RPMI8226 (cell line): ENCODE measurements at places on chromosomes 16 and 17.

DNA sequence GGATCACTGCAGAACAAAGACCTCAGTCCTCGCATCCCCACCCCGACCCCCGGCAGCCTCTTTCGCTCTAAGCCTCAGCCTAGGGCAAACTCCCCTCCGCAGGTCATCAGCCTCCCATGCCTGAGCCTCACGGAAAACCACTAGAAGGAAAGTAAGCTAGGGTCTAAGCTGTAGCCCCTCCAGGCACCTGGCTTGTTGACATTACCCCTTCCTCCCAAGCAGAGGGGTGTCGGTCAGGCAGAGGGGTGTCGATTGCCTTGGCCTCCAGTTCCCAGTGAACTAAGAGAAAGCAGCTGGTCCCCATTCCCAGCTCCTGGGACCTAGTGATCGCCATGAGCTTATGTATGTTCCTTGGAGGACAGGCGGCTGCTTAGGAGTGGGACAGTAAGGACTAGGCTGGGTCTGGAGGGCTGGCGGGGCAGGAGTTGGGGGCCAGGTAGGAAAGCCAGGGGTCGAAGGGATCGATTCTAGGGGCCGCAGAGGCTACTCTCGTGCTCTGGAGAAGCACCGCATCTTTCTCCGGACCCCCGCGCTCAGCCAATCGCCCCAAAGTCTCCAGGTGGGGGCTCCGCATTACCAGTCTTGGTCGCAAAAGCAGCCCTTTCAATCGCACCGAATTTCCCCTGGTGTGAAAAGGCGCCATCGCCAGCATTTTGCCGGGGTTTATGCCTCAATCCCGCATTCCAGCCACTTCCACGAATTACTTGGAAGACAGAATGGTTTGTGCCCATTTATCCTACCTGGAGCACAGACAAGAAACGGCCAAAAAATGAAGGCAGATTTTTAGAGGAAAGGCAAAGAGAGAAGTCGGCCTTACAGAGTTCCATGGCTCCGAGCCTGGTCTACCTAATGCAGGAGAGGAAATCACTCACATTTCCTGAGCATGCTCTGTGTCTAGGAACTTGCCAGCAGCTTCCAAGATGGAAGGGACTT is 21.3 kb upstream of the HOXB13 start:
- DNase-seq = no peak

DNA sequence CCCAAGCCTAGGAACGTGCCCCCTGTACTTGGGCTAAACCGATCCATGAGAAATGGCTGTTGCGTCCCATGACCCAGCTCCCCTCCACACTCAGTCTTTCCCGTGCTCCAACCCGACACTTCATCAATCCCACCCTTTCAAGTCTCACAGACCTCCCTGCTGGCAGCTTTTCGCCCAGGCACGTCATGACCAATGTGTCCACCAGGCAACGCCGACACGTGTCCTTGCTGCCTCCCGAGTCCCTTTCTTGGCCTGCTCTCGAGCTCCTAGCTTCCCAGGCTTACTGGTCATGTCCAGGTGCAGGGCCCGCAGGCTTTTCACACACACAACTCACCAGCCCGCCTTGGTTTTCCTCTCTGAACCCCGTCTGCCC is 12.2 kb downstream of the MNT start:
- no peak for DNase-seq

GRCh38 chr17:65219124-65219523 is 82.0 kb downstream of the RGS9 start:
- DNase-seq = no peak

- peak; percentile 26 for DNase-seq
Observed at GRCh38 chr17:72121164-72122009, 567 bp downstream of the SOX9 start.

DNA sequence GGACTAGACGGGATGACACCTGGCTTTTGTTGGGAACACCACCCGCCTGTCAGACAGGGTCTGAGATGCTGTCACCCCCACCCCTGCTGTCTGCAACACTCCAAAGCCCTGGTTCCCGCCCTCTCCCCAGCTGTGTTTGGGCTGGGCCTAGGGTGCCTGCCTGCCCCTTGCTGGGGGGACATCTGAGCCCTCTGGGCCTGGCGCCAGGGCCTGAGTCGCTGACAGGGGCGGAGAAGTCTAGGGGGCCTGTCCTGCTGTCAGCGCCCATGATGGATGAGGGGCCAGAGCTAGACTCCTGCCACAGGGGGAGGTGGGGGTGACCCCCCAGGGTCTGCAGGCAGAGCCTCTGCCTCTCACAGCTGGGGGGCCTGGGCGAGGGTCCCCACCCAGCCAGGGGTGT is 7.6 kb upstream of the PKMYT1 start:
- DNase-seq = no peak

GRCh38 chr16:14628806-14629611 is 1.1 kb downstream of the PARN start:
- peak; percentile 23 for DNase-seq

DNA sequence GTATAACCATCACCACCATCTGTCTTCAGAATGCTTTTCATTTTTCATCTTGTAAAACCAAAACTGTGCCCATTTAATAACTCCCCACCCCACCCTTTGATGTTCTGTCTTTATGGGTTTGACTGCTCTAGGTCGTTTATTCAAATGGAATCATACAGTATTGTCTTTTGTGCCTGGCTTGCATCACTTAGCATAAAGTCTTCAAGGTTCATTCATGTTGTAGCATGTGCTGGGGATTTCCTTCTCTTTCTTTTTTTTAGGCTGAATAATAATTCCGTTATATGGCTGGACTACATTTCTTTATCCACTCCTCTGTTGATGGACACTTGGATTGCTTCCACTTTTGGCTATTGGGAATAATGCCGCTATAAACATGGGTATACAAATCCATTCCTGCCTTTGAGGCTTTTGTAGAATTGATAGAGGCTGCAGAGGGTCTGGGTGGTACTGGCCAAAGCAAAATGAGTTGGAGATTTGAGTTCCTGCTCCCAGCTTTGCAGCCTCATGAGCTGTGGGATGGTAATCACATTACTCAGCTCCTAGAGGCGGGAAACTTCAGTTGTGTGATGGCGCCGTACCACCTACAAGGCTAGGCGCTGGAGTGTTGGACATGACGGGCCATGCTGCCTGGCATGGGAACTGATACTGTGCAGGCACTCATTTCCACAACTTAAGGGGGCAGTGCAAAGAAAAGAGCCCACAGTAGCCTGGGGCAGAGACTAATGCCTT is 64.8 kb downstream of the CLEC16A start:
- DNase-seq = no peak

- no peak for DNase-seq
Observed at GRCh38 chr17:64200080-64201032, 62.7 kb downstream of the TEX2 start.

DNA sequence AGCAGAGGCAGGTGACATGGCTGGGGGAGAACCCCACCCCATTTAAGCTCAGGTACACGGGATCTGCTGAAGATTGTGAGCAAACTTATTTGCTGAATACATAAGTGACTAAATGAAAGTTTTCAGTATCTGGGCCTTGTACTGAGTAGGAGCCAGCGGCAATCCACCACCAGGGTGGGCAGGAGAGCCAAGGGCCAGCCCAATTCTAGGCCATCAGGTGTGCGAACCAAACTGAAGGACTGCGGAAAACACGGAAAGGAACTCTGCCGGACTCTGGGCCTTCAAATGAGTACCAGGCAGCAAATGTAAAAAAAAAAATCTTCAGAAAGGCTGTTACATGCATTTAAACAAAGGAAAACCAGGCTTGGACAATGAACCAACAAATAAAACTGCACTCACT is 19.7 kb downstream of the ARHGAP17 start:
- DNase-seq = no peak

GRCh38 chr16:53052519-53053501 is at the start of gene CHD9NB:
CHD9NB (minus strand) TSS chr16:53052897; CDS start chr16:53044158, 8,739 bp downstream.
- peak; percentile 62 for DNase-seq

DNA sequence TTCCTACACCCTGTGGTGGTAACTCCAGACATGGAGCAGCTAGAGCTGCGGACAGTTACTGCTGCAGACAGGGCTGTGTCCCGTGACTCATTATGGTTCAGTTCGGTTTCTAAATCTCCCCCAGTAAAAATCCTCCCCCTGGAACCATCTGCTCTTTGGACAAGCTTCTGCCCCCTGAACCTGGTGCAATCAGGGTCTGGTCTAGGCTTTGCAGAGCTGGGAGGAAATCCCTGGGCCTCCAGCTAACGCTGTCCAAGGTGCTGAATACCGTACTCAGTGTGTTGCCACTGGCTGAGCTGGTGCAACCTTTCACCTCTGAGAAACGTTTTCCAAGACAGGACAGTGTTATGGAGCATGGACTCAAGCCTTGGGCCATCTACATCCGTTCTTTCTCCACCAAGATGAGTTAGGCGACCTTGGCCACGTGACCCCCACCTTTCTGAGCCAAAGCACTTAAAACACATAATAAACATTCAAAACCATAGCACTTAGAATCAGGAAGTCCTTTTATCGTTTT is 142.0 kb downstream of the CPPED1 start:
- peak; percentile 77 for DNase-seq

GRCh38 chr17:11140501-11140900 is 100.5 kb upstream of the SHISA6 start:
- no peak for DNase-seq

DNA sequence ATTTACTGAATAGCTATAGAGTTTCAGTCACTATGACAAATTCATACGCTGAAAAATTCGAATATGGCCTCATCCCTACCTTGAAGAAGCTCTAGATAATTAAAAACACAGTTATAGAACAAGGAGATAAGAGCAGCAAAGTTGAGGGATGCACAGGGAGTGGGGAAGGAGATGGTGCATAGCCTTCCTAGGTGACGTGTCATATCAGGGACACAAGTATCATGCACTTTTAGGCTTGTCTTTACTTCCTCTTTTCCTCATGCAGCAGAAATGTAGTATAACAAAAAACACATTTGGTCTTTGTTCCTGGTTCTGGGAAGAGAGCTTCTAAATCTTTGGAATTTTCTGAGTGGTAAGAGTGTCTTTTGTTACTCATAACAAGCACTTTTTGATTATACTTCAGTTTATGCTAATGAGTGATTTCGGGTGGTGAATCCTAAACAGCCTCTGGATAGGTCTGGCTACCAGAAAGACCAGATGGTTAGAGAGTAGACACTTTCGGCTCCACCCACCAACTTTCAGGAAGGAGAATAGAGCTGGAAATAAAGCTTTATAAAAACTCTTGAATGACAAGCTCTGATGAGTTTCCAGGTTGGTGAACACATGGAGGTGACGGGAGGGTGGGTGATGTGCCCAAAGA is 341.4 kb downstream of the UTP18 start:
- peak; percentile 44 for DNase-seq

- DNase-seq = no peak
Observed at GRCh38 chr17:80277751-80278671, 17.4 kb downstream of the RNF213 start.

GRCh38 chr17:17883801-17884200 is 47.0 kb upstream of the SREBF1 start:
- no peak for DNase-seq

DNA sequence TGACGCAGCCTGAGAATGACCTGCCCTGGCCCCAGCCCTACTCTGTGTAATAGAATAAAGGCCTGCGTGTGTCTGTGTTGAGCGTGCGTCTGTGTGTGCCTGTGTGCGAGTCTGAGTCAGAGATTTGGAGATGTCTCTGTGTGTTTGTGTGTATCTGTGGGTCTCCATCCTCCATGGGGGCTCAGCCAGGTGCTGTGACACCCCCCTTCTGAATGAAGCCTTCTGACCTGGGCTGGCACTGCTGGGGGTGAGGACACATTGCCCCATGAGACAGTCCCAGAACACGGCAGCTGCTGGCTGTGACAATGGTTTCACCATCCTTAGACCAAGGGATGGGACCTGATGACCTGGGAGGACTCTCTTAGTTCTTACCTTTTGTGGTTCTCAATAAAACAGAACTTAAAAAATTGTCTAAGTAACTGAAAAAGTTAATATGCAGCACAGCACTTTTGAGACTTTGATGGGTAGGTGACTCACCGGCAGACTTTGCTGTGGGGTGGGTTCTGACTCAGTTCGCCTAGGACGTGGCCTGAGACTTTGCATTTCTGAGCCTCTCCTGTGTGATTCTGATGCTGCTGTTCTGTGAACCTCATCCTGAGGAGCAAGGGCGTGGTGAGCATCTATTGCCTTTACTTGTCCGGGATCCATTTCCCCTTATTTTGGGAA is 5.7 kb downstream of the LAT start:
- no peak for DNase-seq

- no peak for DNase-seq
Observed at GRCh38 chr17:774313-774584, 7.8 kb downstream of the GLOD4 start.

DNA sequence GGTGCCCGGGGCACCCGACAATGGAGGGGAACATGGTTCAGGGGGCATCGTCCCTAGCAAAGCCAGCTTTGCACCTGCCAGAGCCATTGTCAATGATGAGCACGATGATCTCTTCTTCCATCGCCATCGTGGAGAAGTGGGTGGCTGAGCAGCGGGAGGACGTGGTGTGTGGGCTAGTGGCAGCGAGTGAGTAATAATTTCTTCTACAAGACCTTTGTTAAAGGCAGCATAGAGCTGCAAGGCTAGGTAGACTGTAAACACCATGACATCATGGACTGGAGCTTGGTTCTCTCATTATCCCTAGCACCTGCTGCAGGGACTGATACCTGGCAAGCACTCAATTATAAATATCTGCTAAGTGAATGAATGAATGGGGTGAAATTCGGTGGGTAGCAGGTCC is 6.7 kb upstream of the HEATR3 start:
- no peak for DNase-seq

- DNase-seq = peak; percentile 12
Observed at GRCh38 chr17:64689106-64689505, 27.0 kb upstream of the SMURF2 start.

DNA sequence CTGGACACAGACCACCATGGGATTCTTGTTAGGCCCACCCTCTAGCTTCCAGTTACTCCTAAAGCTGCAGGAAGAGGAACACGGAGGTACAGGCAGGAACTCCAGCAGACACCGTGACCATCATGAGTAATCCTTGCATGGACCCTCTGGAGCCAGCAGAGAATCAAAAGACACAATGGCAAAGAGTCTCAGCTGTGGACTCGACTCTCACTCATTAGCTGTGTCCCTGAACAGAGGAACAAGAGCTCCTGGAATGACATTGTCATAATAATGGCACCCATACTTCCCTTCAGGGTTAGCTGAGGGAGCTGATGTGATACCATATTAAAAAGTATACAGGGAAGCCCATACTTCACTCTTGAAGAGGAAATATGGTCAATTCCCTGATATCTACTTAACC is 176.3 kb upstream of the ASIC2 start:
- no peak for DNase-seq

DNA sequence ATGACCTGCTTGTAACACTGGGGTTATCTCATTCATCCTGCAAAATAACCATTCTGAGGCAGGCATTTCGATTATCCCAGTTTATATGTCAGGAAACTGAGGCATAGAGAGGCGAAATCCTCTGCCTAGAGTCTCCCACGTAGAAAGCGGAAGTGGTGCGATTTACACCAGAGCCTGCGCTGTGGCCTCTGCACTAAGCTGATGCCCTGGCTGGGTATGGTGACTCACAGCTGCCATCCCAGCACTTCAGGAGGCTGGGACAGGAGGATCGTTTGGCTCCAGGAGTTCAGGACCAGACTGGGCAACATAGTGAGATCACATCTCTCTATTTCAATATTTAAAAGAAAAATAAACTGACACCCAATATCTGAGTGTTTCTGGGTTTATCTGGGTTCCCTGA is 59.3 kb upstream of the BCO1 start:
- DNase-seq = peak; percentile 21
